Hippocampal formation (tissue), 2 donors: ENCODE measurements at places on chromosomes 11 and 22.

GRCh38 chr11:2869561-2870427, 15.8 kb downstream of the CDKN1C start:
- no peak for DNase-seq

DNA sequence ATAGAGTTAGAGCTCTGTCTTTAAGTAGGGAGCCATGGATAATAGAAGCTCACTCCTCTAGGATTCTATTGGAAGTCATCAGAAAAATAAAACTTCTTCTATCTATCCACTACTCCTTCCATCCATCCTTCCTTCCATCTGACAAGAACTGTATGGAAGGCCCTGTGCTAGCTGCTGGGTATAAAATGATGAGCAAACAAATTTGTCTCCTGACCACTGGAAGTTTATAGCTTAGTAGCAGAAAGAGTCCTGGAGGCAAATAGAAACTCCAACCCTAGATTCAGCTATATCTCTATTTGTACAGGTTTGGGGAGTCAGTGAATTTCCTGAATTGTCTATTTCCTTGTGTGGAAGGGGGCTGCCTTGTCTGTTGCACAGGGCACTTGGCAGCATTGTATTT, 136.6 kb downstream of the ME3 start:
- DNase-seq = no peak

DNA sequence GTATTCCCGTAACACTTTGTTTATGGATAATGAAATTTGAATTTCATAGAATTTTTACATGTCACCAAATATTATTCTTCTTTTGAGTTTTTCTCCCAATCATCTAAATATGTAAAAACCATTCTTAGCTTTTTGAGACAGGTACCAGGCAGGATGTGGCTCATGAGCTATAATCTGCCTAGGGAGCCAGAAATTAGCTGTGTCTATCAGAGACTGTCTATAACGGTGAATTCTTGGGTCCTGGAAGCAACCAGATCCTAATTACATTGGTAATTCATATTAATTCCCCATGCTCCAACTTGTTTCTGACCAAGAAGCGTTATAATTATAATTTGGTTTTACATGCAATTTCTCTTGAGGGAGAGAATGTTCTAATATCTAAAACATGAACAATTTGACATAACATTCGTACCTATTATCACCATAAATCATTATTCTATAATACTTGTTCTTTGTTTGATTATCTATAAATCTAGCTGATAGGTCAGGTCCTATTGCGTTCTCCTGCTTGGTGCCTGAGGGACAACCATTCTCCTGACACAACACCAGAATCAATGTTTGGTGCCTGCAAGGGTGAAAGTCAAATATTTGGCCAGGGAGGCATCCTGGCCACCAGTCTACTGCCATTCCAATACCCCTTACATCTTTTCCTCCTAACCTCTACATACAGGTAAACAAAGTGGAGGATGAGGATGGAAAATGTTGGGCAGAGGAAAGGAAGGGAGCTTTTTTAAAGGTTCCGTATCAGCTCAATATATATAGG, 69.9 kb downstream of the RSF1 start:
- DNase-seq = no peak

- DNase-seq = no peak
Observed at GRCh38 chr22:40108396-40108795, 69.3 kb upstream of the TNRC6B start.

DNA sequence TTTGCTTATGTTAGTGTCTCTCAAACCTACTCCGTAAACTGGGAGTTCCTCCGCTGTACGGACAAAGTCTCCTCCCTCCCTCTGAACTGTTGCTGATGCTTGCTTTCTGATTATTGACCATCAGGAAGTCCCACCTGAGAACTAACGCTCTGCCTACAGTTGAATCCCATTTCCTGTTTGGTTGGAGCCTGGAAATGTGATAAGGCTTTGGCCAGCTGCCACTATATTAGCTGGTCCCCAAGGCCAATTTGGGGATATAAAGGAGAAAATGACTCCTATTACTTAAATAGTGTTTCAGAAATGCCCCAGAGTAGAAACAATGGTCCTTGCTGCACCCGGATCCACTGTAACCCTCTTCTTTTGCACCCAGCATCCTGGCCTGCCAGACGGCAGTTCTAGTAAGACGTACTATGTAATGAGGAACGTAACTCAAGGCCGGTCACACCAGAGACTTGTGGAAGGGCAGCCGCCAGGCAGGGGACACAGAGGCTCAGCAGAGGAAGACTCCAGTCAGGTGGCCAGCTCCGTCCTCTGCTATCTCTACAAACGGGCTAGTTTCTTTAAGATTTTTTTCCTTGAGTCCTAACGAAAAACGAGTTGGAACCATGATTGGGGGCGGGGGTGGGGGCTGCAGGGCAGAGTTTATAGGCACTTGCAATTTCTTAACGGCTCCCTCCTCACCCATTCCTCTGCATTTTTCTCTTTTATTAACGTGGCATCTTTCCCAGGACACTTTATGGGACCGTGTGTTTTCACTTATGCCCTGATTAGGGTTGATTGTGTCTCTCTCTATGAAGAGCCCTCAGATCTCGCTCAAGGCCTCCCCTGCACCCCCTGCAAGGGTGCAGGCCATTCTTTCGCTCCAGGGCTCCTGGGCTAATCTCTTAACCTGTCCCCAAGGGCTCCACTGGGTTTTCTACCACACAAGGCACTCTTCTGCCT, 72.8 kb upstream of the CDON start:
- DNase-seq = no peak

DNA sequence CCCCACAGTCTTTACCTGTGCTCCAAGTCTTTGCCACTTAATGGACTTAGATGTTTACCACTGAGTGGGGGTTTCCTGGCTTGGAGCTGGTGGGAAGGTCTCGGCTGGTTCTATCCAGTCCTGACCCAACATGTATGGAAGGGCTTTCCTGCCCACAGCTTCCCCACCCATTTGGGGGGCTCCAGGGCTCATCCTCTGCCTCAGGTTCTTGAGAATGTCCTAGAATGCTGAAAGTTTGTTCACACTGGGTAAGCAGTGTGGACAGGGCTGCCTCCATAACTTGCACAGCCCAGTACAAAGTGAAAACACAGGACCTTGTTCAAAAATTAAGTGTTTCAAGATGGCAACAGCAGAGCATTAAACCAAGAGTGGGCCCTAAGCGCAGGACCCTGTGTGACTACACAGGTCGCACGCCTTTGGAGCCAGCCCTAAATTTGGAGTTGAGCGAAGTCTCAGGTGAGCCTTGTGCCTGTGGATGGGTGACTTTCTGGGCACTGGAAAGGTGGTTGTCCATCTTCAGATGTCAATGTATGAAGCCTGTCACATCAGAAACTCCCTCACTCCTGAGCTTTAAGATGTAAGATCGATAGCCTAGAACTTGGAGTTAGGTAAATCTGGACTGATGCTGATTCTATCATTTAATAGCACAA, 72.7 kb upstream of the NARS2 start:
- no peak for DNase-seq
